ENCODE measurements at places on chromosomes 7 and 10. TPM values are rescaled to one million over a fixed set of nuclear protein-coding genes. Genes with fewer than 3 reads are reported as not detected.
A peak's percentile ranks its signal among the peaks of the same experiment; 100 is the strongest.

The MYPN gene
- polyA plus RNA-seq, result 9.7 TPM

The ITGA8 gene
- 10.1 TPM for polyA plus RNA-seq

The LRRD1 gene
- polyA plus RNA-seq, result 0.06 TPM

The PLEKHS1 gene
- not detected for polyA plus RNA-seq

The DRGX gene
- 0.06 TPM for polyA plus RNA-seq

The SRRM3 gene
- 0.48 TPM for polyA plus RNA-seq

GRCh38 chr10:3499120-3499519 lies 285.9 kb downstream of the KLF6 start:
- no peak for DNase-seq

DNA sequence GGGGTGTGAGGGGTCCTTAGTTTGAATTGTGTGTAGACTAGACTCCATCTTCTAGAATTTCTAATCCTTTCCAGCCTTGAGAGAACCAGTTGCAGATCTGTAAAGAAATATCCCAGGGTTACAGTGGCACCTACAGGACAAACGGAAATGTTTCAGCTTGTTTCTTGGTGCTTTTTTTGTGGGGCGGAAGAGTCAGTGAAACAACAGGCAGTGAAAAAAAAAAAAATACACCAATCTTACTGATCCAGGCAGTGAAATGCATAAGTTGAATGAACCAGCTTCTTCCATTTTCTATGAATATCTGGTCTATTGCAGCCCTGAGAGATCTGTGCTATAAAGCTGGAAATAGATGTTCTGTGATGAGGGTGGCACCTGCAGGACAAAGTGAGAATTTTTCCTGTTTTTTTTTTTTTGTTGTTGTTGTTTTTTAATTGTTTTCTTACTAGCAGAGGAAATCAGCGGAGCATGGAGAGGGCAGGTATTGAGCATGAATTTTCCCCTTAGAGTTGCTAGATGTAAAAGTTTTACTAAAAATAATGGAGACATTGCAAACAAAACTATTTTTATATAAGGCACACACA lies 81.9 kb upstream of the DYNC1I1 start:
- no peak for DNase-seq

- no peak for DNase-seq
These were observed 426.4 kb downstream of the PHTF2 start for GRCh38 chr7:78224923-78225322.

- no peak for DNase-seq
These were observed 3.1 kb upstream of the BRI3 start for GRCh38 chr7:98278408-98278807.

GRCh38 chr10:127115100-127115499 lies 81.3 kb downstream of the INSYN2A start:
- DNase-seq, result no peak

DNA sequence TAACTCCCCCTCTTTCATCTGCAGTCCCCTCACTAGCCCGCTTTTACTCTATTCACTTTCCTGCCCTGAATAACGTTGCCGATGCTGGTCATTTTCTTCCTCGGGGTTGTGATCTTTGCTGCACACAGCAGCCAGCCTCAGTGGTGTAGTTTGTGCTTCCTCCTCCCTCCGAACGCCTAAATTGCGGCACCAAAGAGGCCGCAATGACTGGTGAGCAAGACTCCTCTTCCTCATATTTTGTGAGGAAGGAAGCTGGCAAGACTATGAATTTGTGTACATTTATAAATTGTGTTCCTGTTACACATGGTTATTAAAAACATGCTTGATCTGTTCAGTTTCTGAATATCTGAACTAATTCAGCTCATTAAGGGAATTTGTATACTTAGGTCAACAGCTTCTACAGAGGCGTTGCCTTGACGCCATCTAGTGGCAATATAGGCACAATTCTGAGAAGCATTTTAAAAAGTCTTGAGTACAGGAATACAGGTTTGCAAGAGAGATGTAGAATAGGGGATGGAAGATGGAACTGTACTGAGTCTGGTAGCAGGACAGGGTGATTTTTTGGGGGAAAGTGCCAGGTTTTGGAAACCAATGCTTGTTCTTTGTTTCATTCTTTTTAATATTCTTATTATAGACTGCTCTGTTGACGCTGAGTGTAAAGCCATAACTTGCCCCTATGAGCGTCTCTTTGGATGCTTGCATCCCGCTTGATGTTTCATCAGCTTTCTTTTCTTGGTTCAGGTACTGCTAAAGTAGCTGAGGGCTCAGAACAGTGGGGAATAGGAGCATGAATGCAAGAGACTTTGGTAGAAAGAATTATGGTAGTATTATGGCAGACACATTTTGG lies 4.1 kb upstream of the TAS2R5 start:
- peak; percentile 6 for DNase-seq
